ENCODE measurements at places on chromosomes 1 and 21. TPM values are rescaled to one million over a fixed set of nuclear protein-coding genes. Genes with fewer than 3 reads are reported as not detected.

Gene PSMG1
- 40.7 TPM for total RNA-seq

Gene CD48
- 386 TPM for total RNA-seq

Gene CD53
- total RNA-seq = 410 TPM

Gene OSCP1
- total RNA-seq = 1.8 TPM

Gene GABRD
- total RNA-seq = not detected

Gene UBE2Q1
- 107 TPM for total RNA-seq

Gene CYP4X1
- total RNA-seq = not detected

Gene VASH2
- total RNA-seq = not detected

Gene GPR25
- total RNA-seq = 0.75 TPM

Gene HRNR
- total RNA-seq = not detected

Gene FCRL1
- not detected for total RNA-seq

Gene C1orf56
- 1.9 TPM for total RNA-seq

Gene OLIG1
- total RNA-seq = not detected

Gene RAP1GAP
- total RNA-seq = 0.69 TPM

Gene TTC3
- 85.6 TPM for total RNA-seq

Gene ERICH3
- not detected for total RNA-seq

Data from activated naive CD8-positive, alpha-beta T cell treated with anti-CD3 and anti-CD28 coated beads, Interleukin-2, amount 10 ng/mL, durations not matched to agents 7 days and 5 days (primary cell).